ENCODE measurements at places on chromosomes 6 and 20.

DNA sequence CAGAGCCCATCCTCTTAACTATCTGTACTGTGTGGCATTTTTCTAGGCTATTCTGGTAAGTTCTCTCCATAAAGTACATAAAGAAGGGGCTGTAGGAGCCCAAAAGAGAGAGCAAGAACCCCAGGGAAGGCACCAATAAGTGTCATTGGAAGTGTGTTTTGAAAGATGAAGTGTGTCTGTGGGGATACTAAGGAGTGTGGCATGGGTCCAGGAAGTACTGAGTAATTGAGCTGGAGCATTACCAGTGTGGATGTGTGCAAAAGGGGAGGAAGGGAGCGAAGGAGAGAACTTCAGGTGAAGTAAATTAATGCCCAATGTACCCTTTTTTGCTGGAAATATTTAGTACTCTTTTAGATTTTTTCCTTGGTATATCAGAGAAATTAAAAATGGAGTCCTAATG, 63.9 kb downstream of the KCNS1 start:
- no peak for DNase-seq

- no peak for DNase-seq
Observed at GRCh38 chr20:47703748-47704147, 81.5 kb downstream of the SULF2 start.

GRCh38 chr6:111767752-111768430, 105.4 kb downstream of the FYN start:
- DNase-seq = no peak

GRCh38 chr6:84872996-84873723, 108.8 kb upstream of the TBX18 start:
- no peak for DNase-seq

DNA sequence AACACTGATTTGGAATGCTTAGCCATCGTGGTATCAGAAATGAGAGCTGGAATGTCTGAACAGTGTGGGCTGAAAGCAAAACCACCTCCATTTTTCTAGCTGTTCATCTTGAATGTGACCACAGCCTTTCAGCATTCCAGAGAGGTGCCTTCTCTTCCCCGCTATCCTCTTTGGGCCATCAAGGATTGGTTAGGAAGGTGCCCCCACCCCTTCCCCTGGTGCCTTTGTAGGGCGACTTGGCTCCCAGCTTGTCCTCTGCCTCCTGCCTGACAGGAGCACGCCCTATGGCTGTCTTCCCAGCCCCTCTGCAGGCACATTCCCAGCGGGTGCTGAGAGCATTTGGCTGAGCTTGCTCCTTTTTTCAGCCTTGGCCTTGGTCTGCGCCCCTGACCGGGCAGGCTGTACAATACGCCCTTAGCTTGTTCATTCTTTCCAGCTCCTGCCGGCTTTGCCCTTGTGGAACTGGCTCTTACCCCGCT, 97.5 kb downstream of the ARMC2 start:
- DNase-seq = no peak

- DNase-seq = no peak
Observed at GRCh38 chr6:143099647-143100046, 39.0 kb downstream of the AIG1 start.

DNA sequence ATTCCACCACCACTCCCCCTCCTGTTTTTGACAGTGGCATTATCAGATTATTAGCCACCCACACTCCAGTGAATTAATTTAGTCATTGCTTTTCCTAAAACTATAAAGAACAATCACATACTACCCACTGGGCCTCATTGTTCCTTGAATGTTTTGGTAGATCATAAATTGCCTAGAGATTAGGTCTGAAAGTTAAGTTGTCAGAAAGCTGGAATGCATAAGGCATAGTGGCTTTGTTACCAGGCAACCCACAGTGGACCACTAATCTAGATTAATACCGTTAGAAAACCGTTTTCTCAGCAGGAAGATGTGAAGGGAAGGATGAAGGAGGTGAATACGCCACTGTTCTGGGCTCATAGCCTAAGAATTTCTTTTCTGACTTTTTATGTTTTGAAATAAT, 75.6 kb downstream of the SAMD3 start:
- DNase-seq = no peak

GRCh38 chr6:52420668-52421358, 671 bp downstream of the EFHC1 start:
- DNase-seq = no peak

DNA sequence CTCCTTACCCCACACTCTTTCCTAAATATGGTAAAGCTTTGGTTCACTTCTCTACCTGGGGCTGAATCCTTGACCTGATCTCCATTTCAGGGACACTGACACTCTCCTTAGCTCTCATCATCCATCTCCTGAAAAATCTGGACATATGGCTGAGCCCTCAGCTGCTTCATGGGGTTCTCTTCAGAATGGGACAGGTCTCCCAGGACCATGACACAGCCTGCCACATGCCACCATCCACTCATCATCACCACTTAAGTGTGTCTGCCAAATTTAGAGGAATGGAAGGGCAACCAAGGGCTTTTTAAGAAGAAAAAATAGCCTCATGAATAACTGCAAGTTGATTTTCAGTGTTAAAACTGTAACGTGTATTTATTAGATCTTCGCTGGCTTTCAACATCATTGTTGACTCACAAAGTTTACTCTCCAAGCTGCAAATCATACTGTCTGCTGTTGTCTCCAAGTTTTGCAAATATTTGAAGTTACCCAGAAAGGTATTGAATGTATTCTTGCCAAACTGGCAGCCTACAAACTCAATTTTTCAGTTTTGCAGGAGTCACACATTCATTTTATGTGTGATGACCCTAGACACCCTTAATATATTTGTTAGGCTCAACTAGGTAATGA, 41.1 kb downstream of the HS3ST5 start:
- DNase-seq = no peak

DNA sequence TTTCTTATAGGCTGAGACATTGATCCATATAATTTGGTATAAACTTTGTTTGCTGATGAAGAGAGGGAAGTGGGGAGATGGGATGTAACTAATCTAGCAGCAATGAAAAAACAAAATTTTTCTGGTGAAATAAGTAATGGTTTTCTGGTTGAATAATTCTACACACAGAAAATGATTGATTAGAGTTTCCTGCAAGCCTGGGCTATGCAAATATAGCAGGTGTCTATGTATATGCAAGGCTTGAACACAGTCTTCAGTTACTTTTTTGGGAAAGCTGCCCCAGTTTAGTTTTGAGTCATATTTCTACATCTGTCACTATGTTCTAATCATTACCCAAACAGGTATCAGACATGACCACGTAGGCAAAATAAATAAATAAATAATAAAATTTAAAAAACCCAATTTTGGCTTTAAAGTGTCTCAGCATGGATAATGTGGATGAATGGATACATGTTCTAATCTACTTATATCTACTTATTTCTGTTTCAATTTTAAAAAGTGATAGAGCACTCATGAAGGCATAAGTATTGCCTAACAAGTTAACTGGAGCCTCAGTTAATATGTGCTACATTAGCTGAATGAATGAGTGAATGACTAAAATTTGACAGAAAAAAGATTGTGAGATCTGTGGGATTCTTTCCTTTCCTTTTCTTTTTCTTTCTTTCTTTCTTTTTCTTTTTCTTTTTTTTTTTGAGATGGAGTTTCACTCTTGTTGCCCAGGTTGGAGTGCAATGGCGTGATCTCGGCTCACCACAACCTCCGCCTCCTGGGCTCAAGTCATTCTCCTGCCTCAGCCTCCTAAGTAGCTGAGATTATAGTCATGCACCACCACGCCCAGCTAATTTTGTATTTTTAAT, 37.2 kb upstream of the TFB1M start:
- peak; percentile 94 for DNase-seq

All from GM12865 (cell line).